Activated T-cell treated with anti-CD3 and anti-CD28 coated beads for 4 hours (primary cell): ENCODE measurements at places on chromosomes 2 and 18.

DNA sequence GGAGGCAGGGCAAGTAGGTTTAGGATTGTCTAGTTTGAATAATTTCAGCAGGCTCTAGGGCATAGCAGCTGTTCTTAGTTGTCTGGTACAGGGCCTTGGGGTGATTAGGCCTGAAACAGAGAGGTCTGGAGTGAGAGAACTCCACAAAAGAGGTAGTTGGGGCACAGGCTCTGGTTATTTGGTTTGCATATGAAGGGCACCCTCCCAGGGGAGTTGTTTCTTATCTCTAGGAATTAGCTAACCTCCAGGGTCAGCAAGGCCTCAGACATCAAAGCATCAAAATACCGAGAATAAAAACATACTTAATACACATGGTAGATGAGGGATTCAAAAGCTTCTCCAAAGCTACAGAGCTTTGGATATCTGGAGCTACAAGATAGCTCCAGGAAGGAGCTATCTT is 38.3 kb upstream of the SLC14A2 start:
- no peak for DNase-seq

DNA sequence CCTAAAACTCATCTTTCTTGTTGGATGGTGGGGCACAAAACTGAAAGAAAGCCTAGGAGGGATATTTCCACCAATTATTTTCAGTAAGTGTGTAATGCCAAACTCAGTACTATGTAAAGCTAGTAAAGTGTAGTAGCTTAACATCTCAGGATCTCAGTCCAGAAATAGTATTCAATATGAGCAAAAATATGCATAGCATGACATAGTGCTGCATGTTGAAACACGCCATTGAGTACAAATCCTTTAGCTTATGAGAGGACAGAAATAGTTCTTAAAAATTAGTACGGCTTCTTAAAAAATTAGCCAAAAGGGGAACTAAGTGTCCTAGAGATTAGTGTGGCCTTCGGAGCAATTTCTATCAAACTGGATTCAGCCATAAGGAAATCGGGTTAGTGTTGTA is 21.7 kb upstream of the ATL2 start:
- DNase-seq: no peak

GRCh38 chr2:134131681-134132489 is 122.0 kb upstream of the MGAT5 start:
- DNase-seq: no peak

- DNase-seq: no peak
Observed at GRCh38 chr2:74778381-74779264, 55.3 kb upstream of the HK2 start.

GRCh38 chr18:3250237-3251107 is 2.9 kb downstream of the MYL12A start:
- no peak for DNase-seq

GRCh38 chr2:288758-289361 is 969 bp upstream of the ALKAL2 start:
- DNase-seq: no peak

GRCh38 chr18:48892146-48892855 is 58.5 kb downstream of the SMAD7 start:
- DNase-seq: no peak

DNA sequence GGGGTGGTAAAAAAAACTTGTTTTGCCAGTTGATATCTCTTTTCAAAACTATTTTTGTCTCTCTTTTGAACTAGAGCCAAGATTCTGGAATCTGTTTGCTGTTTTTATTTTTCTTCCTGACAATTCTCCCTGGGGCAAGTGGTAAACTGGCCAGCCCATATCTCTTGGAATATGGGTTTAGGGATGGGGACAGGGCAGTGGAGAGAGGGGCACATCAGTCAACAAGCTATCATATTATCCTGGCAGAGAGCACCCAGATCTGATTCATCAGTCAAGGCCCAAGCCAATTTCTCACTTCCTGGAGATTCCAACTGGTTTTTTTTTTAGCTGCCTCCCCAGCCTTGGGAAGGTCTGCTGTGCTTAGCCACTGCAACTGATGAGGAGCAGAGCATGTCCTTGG is 52.3 kb downstream of the ARHGAP28 start:
- DNase-seq: no peak

- DNase-seq: no peak
Observed at GRCh38 chr18:41992066-41992465, 37.0 kb downstream of the PIK3C3 start.

DNA sequence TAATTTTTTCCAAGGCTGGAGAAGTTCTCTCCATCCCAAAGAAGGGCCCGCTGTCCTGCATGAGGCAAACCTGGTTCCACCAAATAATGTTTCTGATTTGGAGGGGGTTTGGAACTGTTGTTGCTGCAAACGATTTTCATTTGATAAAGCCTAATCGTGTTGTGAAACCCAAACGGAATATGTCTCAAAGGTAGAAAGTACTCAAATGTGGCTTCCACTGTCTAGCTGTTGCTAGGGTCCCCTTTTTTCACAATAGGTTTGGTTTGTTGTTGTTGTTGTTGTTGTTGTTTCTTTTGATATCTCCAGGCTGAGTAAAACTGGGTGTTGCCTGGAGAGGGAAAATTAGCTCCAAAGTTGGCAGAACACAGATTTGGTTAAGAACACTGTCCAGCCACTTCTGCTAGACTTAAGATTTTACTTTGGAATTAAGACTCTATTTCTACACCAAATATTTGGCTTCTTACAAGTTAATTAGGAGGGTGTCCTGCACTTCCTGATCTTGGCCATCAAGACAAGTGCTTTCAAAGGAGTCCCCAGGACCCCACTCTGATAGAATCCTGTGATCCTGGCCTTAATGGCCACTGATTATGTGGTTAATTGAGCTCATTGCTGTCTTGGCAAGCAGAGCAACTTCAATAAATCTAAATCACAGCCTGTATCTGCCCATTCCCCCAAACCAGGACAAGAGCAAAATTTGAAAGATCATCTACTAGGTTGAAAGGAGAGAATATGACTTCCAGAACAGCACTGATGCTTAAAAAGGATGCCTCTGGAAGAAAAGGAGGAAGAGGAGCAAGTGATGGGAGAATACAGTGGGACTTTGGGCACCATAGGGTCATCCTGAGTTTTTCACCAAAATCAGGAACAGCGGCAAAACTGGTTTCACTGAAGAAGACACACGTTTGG is 3.3 kb upstream of the HOXD13 start:
- DNase-seq: no peak

DNA sequence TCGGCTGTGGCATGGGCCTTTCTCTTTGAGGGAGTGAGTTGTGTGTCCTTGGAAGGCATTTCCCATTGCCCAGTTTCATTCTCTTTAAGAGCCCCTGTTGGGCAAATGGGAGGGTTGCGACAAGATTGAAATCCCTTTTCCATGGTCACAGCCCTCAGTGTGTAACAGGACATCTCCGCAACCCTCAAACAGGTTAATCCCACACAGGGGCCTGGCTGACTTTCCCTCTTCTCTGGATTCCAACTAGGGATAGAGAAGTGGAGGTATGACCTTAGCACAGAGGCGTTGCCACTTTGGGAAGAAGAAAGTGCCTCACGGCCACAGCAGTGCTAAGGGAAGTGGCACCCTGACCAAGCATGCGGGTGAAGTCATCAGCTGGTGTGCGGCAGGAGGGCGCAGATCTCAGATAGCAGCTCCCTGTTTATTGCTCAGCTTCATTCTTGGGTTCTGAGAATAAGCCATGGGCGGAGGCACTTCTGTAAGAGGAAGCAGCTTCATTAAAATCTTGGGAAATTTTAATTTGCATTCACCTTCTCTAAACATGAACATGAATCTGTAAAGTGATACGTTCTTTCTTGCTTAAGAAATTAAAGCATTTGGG is 256.5 kb downstream of the GBX2 start:
- DNase-seq: no peak

DNA sequence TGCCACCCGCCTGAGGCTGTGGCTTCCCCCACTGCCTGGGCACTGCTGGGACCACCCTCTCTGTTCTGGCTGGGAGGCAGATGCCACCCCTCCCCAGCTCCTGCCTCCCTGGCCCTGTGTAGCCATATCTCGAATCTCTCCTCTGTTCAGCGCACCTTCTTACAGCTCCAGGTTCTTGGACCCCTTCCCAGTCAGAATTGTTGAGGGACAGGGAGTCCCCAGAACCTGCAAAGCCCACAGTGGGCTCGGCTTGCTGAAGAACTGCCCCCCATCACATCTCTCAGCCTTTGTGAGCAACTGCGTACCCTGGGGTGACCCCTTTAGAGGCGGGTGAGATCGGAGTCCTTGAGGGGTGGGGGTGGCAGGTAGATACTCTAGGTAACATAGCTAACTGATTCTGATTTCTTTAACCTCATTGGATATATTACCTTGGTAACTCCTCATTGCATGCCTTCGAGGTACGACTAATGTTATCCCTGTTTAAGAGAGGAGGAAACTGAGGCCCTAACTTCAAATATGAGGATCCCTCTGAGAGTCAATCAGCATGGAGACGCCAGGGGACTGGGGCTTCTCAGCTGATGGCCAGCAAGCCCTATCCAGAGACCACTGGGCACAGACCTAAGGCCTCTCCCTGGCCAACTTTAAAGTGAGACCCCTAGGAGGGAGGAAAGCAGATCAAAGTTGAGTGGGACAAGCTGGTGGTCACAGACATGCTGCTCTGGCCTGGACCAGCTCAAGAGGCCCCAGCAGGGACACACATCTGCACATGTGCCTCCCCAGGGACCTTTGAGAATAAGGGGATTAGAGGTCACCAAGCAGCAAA is 101.3 kb downstream of the CAPN13 start:
- DNase-seq: no peak

GRCh38 chr2:171956135-171956825 is 34.0 kb downstream of the HAT1 start:
- DNase-seq: no peak

DNA sequence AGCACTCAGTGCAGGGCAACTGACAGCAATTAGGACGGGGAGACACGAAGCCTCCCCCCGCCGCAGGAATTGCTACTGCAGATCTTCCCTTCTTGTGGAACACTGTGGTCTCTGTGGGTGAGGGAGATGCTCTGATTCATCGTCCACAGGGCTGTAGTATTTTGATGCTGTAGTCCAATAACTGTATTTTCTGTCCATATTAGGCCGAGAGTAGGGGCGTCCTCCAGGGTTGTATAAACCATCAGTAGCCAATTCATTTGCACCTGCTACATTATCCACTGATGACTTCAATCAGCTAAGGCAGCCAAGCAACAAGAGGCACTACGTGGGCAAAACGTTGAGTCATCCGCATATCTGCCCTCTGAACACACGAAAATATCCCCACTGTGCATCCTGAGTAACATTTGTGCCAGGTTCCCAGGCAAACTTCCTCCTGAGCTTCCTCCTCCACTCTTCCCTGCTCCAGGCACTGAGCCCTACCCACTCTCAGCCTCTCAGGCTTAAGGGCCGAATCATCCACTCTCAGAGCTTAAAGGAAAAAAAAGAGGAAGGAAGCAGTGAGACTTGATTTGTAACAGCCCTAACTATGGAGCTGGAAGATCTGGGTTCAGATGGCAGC is 62.1 kb downstream of the LBH start:
- DNase-seq: no peak

DNA sequence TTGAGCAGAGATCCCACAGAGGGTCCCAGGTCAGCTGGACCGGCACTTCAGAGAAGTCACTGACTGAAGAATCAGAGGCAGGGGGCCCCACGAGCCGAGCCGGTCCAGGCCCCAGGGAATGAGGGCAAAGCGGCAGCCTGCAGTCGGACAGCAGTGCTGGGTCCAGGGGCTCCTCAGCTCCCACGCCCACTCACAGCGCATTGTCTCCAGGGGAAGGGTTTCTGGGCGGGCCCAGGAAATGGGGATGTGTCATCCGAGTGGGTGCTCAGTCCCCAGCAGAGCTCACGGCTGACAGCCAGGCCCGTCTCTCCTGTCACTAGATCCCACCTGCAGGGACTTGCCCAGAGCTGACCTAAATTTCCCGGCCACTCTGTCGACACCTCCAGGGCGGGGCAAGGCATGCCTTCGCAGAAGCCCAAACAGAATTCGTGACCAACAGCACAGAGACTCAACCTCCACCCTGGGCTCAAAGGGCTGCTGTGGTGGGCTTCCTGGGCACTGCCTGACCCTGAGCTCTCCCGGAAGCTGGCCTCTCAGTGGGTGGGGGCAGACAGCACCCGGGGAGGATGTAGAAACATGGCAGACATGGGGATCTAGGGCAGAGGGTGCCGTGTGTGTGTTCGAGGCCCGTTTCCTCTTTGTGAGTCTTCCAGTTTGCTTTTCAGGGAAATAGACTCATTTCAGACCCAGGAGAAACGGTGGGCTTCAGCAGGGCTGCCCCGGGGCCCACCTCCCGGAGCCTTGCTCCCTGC is 42.1 kb upstream of the TAF1B start:
- peak; percentile 38 for DNase-seq

DNA sequence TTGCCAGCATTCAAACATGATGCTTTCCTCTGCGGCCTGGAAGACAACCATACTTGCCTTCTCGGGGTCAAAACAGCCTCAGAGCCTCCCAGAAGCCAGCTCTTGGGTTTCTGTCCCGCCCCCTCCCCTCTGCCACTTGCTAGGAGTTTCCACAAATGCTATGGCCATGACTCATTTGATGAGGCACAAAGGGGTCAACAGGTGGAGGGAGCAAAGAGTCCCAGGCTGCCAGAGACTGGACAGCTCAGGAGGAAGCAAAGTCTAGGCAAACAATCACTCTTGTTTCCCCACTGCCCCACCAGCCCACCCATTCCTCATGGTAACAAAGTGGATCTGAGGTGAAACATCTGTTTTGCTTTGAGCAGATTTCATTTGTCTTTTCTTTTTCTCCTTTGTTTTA is 551.1 kb downstream of the TNS1 start:
- no peak for DNase-seq

DNA sequence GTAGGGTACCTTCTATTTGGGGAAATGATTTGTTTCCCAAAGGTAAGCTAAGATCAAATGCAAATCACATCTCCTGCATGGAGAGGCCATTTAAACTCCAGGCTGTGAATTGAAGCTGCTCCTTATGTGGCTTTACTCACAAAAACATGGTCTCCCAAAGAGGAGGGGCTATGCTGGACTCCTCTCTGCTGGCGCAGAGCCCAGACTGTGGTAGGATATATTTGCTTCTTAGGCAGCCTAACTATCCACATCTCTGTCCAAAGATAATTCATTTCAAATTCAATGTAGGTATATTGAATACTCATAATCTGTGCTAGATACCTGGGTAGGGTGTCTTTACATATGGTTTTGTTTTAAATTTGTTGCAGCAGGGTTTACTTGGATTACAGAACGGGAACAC is 358.5 kb downstream of the ALK start:
- DNase-seq: no peak
